NCI-H510A (cell line): ENCODE measurements at places on chromosomes 1 and 21.

- DNase-seq = peak; percentile 24
Observed at GRCh38 chr1:172449585-172450523, 6.0 kb upstream of the PIGC start.

DNA sequence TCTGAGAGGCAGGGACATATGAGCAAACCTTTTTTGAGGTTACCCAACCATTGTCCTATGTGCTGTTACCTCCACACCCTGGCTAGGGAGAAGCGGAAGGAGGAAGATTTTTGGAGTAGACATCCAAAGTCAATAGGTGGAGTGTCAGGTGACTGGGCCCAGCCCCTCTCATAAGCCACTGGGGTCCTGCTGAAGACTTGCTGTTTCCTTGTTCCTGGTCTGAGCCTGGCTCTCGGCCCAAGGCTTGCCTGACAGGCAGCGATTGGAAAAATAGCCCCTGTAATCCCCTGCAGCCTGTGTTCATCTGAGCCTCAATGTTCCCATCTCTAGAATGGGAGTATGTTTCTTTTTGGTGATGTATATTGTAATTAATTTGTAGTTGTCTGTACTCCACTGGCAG lies 6.9 kb upstream of the PIGR start:
- DNase-seq = no peak

DNA sequence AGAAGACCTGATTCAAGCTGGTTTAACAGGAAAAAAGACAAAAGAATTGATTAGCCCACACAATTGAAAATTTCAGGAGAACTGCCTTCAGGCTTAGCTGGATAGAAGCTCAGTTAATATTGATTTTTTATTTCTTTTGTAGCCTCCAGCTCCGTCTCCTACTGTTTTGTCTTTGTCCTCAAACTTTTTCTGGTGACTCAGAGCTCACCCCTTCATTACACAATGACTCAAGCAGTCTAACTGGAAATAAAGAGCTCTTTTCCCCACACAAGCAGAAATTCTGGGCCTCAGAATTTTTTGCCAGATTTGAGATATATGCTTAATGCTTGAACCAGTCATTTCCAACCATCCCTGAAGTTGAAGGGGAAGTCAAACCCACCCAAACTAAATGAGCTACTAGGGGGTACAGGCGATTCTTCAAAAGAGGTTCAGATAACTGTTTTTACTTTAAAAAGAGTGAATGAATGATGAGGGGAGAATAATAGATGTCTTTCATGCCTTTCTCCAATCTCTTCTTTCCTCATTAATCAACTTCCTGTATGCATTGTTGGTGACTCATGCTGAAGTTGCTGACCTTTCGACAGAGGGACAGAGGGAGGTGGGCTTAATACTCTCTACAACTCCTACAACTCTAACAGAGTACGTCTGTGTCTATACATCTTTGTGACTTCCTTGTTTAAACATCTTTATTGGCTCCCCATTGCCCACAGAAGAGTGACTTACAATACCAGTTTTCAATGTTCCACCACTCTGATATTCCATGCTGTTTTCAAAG lies 6.2 kb upstream of the ACP6 start:
- no peak for DNase-seq

DNA sequence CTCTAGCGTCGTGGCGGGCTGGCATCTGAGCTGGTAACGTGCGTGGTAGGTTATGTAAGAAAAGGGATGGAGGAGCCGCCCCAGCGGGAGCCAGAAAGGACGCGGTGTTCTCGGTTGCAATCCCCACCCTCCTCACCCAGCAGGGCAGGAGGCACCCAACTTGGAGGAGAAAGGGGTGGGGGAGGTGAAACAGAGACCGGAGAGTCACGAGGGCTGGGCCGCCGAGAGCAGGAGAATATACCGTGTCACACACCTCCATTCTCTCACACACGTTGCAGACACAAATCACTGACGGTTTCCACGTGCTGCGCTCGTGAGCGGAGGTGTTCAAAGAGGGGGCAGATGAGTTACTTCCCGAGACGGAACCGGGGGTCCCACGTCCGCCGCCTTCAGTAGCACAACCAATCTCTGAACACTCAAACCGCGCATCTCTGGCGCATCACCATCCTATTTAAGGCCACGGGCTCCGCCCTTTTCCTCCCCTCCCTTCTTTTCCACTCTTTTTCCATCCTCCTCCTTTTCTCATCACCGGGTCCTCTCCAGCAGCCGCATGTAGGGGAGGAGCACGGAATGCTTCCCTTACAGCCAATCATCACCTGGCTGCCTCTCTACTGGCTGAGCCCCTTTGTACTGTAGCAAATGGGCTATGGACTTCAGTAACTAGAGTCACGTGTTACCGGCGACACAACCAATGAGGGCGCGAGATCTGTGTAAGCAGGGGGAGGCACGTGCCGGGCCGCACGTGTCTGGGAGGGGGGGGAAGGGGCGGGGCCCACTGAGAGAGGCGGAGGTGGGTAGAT lies at the start of gene CIART:
CIART (plus strand) TSS at position 797 of the 800 bp plus-strand sequence. CDS start 714 bp downstream, outside the sequence.
- DNase-seq = peak; percentile 96

GRCh38 chr1:228098323-228098931 lies 4.7 kb downstream of the C1orf35 start:
- DNase-seq = no peak

GRCh38 chr21:16426936-16427335 lies 697.2 kb downstream of the USP25 start:
- no peak for DNase-seq

DNA sequence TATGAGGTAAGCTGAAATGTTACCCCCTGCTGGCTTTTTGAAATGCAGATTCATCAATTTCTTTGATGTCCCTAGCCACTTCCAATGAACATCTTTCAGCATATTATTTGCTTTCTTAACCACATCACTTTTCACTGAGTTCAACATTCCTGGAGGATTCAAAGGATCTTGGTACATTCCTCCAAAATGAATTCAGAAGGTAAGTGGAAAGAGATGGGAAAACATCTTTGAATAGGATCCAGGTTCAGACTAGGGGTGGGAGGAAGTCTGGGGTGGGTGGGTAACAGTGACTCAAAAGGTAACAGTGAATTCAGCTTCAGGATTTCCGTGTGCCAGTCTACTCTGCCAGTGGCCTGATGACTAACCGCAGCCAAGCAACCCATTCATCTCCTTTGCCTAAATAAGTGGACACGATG lies 180.7 kb downstream of the ZC3H11B start:
- DNase-seq = no peak

DNA sequence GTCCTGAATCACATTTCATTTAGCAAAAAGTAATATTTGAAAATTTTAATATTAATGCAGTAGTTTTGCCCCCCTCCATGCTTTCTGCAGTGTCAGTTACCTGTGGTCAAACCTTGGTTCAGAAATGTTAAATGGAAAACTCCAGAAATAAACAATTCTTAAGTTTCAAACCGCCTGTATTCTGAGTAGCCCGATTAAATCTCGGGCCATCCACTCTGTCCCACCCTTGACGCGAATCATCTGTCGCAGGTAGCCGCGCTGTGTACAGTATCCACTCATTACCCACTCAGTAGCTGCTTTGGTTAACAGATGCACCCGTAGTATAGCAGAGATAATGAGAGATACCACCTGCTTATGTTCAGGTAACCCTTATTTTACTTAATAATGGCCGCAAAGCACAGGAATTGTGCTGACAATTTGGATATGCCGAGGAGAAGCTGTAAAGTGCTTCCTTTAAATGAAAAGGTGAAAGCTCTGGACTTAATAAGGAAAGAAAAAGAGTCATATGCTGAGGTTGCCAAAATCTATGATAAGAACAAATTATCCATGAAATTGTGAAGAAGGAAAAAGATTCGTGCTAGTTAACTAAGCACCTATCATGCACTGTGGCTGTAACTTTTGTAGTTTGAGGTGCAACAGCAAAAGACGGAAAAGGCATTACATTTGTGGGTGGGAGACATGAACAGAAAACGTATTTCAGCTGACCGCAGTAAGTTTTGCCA lies 889 bp upstream of the SCYL3 start:
- no peak for DNase-seq

GRCh38 chr1:38000529-38001455 lies 4.5 kb downstream of the FHL3 start:
- DNase-seq = no peak

DNA sequence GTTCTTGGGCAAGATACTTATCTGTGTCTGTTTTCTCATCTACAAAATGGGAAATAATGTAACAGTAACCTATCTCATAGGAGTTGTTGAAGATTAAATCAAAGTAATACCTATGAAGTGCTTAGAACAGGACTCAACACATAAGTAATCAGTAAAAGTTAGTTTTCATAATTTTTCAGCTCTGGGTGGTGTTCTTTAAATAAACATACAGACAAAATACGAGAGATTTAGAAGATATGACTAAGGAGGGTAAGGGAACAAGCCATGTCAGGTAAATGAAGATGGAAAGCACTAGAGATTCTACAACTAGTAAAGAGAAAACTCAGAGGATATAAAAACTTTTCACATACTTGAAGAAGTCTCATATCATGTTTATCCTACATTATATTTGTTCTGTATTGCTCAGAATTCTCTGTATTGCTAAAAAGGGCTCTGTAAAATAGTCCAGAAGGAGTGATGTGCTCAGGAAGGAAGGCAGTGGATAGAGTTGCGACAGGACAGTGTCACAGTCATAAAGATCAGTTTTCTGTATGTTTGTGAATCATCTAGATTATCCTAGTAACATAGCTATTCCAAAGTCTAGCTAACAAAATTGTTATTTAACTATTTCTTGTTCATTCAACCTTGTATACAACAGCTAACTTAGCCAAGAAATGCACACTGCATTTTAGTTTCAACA lies 16.0 kb downstream of the LIN9 start:
- no peak for DNase-seq

DNA sequence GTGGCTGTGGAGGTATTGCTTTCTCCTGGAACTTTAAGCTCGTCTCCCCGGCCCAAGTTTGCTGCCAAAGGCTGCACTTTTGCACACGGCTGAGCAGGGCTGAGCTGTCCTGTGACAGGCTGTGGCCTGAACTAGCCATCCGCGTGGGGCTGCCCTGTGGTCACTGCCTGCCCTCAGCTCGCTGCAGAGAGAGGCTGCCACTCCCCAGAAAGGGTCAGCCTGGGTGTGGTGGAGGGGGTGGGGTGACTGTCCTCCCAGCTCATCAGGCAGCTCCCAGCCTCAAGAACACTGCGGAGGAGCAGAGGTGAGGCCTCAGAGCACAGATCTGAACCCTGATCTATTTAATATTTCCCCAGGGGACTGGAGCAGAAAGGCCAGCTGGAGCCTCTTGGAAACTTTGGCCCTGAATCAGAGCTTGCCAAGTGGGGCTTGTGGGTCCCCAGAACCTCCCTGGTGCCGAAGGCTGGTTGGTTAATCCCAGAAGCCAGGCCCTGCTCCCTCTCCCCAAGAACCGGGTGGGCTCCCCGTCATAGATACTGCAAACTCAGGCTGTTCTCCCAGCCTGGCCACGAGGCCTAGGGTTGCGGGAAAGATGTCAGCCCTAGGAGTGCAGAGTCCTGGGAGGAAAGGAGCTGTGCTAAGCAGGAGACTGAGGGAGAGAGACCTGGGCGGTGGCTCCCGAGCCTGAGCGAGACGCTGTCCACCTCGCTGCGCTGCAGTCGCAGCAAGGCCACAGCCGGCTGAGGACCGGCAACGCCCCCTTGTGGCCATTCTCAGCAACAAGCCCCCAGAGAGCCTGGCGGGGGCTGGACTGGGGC lies 125.1 kb upstream of the IPO9 start:
- peak; percentile 42 for DNase-seq

DNA sequence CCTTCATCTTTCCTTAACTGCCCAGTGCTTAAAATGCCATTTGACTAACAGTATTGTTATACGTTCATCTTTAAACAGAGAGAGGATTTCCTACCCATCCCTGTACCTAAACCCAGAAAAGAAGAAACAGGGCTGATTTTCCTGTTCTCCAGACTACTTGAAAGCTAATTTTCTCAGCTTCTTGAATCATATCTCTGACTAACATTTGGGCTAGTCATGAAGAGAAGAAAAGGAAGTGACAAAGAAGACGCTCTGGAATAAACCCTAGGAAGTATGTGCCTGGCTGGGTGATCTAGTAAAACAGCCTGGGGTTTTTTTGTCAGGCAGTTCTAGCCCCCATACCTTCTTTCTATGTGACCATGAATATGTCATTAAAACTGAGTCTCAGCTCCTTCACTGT lies 44.8 kb upstream of the SGIP1 start:
- DNase-seq = no peak

- DNase-seq = no peak
Observed at GRCh38 chr1:86466986-86467385, 1.7 kb upstream of the CLCA1 start.

GRCh38 chr1:20430355-20431175 lies 55.4 kb downstream of the CAMK2N1 start:
- no peak for DNase-seq

- no peak for DNase-seq
Observed at GRCh38 chr1:184801503-184801902, 46.8 kb upstream of the EDEM3 start.

- no peak for DNase-seq
Observed at GRCh38 chr1:27101054-27101491, 53.9 kb downstream of the SLC9A1 start.

GRCh38 chr1:29397256-29397590 lies 160.9 kb downstream of the PTPRU start:
- DNase-seq = no peak

DNA sequence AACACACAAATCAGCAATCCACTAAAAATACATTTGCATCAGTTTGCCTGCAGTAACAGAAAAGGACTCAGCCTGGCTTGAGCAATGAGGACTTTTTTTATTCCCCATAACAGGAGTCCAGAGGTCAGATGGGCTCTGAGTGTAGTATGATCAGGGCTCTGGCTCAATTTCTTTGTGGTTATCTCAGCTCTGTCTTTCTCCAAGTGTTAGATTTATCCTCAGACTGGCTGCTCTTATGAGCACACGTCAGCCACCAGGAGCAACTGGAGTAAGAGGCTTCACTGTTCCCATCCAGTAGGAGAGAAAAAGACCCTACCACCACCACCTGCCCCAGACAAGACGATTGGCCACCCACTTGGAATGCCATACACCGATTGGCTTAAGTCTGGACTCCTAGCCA lies 36.2 kb upstream of the KLHDC7A start:
- no peak for DNase-seq

GRCh38 chr1:29304025-29304684 lies 67.8 kb downstream of the PTPRU start:
- DNase-seq = no peak

- no peak for DNase-seq
Observed at GRCh38 chr1:22461678-22462527, 10.3 kb downstream of the ZBTB40 start.

DNA sequence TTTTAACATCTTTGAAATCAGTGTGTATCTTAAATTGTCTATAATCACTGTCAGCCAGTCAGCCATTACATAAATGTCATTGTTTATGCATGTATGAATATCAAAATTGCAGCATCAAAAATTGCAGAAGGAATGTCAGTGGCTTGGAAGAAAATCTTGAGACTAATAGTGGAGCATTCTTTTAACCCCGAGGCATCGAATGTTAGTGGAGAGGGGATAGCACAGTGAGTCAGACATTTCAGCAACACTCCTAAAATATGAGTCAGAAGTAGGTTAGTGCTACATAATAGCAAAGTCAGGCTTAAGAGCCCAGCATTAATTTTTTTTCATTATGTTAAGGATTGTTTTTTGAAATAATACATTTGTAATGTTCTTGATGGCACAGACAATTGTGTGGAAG lies 45.5 kb downstream of the SNRPE start:
- no peak for DNase-seq
